ENCODE measurements at places on chromosomes 7 and 10.

DNA sequence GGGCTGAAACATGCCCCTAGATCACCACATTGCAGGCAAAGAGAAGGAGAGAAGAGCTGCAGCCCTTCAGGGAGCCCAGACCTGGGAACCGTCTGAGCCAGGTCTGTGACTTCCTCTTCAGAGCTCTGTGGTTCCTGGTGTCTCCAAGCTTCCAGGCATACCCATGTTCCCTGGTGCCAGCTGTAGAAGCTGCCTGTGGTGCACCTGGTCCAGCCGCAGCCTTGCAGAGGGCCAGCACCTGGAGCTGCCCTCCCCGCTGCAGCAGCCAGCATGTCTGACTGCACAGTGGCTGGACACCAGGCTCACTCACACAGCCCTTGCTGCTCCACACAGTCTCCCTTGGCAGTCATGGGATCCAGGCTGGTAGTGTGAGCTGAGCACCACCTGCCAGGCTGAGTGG is 33.6 kb downstream of the C7orf25 start:
- DNase-seq = no peak

DNA sequence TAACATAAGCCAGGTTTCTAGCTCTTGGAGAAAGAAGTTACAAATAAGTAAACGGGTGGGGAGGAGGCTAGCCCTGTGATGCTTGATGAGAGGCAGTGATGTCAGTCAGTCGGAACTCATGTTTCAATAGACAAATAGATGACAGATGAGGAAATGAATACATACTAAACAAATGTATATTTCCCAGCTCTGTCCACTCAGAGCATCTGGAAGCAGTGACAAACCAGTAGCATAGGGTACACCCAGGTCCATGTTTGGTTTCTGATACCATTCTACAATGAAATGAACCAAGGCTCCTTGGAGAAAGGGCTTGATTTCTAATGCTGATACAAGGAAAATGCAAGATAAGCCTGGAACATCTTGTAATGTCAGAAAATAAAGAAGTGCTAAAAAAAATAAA is 30.6 kb downstream of the PODXL start:
- DNase-seq = no peak

GRCh38 chr10:116084161-116084560 is 188.8 kb downstream of the GFRA1 start:
- DNase-seq = no peak

DNA sequence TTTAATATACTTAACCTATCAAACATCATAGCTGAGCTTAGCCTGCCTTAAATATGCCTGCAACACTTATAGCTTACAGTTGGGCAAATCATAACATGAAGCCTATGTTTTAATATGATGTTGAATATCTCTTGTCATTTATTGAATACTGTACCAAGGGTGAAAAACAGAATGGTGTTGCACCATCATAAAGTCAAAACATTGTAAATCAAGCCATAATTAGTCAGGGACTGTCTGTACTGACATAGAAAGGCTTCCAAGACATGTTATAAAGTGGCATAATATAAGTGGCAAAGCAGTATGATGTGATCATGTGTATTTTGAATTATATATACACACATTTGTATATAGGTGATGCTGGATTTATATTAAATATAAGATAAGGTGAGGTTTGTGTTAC is 140.0 kb downstream of the ZEB1 start:
- DNase-seq = no peak

GRCh38 chr7:45721686-45722598 is 147.8 kb downstream of the ADCY1 start:
- DNase-seq = no peak
